Activated CD4-positive, alpha-beta T cell treated with anti-CD3 and anti-CD28 coated beads, Interleukin-2, amount 10 ng/mL, durations not matched to agents 24 days and 14 days (primary cell): ENCODE measurements at places on chromosomes 7 and 10. TPM values are rescaled to one million over a fixed set of nuclear protein-coding genes. Genes with fewer than 3 reads are reported as not detected.
A peak's percentile ranks its signal among the peaks of the same experiment; 100 is the strongest.

DNA sequence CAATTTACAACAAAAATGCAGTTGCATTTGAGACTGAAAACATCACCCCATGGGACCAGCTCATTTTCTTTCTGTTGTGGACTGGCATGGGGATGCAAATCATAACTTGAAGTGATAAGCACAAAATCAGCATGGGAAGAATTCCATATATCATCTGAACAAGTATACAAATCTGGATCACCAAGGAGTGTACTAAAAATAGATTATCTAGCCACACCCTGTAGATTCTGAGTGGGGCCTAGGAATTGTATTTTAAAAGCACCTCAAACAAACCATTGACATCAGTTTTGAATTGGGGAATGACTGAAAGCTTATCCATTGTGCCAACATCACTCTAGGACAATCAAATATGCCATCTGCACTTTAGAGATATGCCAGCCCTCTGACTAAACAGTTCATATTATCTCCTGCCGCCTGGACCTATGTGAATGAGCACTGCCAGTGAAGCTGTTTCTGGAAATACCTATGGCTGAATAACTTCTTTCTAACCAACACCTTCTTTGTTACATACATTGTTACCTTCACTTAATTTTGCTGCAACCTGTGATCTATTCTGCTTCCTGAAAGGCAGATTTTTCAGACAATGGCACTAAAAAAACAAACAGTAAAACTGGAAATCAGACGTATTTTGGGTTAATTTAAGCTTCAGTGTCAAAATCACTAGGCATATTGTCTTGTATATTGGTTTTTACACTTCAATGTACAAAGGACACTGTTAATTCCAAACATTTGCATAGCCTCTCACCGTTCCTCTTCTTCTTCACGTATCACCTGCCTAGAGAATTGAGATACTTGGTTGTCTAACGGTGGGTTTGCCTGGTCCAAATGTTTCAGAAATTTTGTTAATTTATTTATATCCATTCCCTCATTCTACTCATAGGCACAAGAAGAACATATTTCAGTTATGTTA, 42.4 kb upstream of the HGF start:
- DNase-seq, result no peak

DNA sequence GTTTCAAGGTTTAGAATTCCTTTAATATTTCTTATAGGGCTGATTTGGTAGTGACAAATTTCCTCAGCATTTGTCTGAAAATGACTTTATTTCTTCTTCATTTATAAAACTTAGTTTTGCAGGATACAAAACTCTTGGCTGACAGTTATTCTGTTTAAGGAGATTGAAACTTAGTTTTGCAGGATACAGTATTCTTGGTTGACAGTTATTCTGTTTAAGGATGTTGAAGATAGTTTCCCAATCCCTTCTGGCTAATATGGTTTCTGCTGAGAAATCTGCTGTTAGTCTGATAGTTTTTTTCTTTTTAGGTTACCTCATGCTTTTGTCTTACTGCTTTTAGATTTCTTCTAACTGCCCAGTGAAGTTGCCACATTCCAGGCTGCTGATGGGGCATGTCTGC, 186.8 kb downstream of the ITGB1 start:
- DNase-seq, result no peak

DNA sequence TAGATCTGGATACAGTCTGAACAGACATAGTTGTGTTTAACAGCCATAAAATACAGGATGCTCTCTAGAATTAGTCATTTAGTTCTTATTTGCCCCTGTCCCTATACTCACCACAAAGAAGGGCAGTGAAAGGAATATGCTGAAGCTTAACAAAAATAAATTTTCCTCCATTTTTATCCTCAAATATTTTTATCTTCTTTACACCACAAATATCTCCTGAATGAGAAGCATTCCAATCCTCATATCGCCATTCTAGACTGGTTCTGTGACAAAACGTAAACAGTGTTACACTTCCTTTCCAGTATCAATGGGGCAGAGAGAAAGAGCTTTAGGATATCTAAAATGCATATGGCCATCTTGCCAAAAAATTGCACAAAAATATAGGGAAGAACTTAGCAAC, 1.6 kb downstream of the OR9A2 start:
- no peak for DNase-seq

GRCh38 chr7:36045830-36046341, 107.2 kb upstream of the EEPD1 start:
- DNase-seq, result no peak

GRCh38 chr7:30285536-30286284, 1.3 kb downstream of the ZNRF2 start:
- peak; percentile 91 for DNase-seq

- DNase-seq, result no peak
Observed at GRCh38 chr10:78002541-78003288, 26.6 kb downstream of the POLR3A start.

DNA sequence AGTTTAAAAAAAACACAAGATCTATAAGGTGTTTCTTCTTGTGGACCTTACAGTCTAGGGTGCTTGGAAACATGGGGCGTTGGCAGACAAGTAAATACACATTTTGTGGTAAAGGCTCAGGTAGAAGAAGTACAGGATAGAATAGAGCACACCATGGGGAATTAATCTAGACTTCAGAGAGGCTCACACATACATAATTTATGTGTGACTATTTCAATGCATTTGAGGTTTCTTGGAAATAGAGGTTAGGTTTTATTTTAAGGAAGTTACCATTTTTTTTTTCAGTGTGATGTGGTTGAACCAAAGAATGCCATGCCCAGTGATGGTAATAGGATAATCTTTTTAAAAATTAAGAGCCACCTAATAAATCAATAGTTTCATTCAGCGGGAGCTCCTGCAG, 12.8 kb downstream of the CFTR start:
- DNase-seq, result no peak

Gene OR6B1
- not detected in 2 replicates for total RNA-seq

GRCh38 chr10:51806079-51806835, 106.9 kb upstream of the CSTF2T start:
- no peak for DNase-seq

DNA sequence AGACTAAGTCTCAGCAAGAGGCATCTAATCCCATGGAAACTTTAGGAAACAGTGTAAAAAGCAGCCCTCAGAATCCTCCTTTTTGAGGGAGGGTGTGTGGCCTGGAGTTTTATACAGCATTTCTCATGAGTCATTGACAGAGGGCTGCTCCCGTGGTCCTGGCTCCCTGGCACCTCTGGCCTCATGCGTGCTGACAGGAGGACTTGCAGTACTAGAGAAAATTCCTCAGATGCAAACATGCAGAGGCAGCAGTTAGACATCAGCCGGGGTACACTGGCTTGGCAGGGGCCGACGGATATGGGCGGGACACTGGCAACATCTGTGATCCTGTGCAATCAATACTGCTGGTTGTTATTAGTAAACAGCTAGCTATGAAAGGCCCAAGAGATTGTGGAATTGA, 925.1 kb upstream of the CELF2 start:
- DNase-seq, result no peak

DNA sequence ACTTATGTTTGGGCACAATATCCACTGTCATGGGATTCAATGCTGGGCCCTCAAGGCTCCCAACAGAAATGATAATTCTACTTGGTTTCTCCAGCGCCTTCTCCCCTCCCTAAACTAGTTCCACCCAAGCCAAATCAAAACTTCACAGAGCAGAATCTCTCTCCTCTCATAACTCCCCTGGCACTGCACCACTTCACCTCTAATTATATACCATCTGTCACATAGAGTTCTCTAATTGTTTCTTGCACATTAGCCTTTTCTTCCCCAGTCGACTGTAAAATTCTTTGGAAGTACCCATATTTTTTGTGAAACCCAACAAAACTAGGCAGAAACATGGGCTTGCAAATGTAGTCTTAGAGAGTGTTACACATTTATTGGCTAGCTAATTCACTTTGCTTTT, 8.1 kb downstream of the SGMS1 start:
- DNase-seq, result no peak

DNA sequence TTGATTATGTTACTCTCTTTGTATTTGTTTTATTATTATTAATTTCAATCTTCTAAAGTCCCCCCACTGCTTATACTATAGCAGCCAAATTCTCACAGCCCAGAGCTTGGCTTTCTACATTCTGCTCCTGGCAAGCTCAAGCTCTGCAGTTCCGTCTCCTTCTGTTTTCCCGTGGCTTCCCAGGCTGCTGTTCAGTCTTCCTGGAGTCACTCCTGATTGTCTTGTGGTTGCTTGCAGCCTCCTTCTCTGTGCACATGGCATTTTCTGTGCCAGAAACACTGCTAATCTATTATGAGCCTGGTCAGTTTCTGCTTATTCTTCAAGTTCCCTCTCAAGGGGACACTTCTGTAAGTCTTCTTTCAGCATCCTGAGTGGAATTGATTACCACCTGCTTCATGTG, 533.7 kb upstream of the IGFBP3 start:
- peak; percentile 16 for DNase-seq

DNA sequence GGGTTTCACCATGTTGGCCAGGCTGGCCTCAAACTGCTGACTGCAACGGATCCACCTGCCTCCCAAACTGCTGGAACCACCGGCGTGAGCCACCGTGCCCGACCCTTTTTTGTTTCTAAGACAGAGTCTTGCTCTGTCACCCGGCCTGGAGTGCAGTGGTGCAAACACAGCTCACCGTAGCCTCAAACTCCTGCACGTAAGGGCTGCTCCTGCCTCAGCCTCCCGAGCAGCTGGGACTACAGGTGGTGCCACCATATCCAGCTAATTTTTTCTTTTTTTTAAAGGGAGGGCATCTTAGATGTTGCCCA, 36.4 kb downstream of the ADAP1 start:
- no peak for DNase-seq

DNA sequence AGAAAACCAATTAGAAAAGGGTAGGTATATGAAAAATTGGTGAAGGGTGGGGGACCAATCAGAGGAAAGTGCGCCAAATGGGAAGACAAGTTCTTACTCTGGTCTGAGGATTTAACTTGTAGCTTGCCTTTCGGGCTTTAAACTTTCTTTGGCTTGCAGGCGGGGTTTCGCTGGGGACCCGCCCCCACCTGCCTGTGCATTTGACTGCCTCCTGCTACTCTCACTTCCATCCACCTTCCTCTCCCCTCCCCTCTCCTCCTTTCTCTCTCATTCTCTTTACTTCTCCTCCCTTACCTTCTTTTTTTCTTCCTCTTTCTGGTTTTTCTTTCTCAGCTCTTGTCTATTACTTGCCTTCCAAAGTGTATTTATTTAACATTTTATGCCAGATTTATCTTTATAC, 278.8 kb downstream of the DNAJB9 start:
- DNase-seq, result no peak

DNA sequence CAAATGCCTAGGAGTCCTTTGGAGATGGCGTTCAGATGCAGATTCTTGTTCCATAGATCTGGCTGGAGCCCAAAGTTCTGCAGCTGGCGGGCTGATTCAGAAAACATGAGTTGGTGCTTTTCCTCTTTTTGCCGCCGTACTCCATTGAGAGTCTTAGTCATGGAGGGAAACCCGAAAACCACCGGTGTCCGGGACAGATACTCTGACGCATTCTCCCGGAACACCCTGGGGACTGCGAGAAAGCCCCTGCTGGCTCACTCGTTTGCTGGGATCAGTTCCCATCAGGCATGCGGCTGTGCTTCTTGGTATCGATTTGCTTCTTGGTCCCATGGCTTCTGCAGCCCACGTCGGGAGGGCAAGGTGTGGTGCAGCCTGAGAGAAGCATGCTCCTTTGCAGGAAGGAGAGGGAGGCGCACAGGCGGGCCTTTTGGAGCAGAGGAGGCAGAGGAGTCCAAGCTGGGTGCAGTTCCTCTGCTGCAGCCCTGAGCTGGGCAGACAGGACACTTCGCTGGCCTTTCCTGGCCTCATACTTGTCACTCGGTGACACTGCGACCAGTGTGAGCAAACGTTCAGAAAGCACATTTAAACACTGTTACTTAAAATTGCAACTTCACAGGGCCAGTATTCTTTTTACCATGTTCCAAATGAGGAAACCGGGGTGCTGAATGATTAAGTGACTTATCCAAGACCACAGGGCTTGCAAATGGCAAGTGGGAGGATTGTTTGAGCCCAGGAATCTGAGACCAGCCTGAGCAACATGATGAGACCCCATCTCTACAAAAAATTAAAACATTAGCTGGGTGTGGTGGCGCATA, 30.6 kb upstream of the PFKFB3 start:
- peak; percentile 77 for DNase-seq

Gene ASB10
- not detected in 2 replicates for total RNA-seq

DNA sequence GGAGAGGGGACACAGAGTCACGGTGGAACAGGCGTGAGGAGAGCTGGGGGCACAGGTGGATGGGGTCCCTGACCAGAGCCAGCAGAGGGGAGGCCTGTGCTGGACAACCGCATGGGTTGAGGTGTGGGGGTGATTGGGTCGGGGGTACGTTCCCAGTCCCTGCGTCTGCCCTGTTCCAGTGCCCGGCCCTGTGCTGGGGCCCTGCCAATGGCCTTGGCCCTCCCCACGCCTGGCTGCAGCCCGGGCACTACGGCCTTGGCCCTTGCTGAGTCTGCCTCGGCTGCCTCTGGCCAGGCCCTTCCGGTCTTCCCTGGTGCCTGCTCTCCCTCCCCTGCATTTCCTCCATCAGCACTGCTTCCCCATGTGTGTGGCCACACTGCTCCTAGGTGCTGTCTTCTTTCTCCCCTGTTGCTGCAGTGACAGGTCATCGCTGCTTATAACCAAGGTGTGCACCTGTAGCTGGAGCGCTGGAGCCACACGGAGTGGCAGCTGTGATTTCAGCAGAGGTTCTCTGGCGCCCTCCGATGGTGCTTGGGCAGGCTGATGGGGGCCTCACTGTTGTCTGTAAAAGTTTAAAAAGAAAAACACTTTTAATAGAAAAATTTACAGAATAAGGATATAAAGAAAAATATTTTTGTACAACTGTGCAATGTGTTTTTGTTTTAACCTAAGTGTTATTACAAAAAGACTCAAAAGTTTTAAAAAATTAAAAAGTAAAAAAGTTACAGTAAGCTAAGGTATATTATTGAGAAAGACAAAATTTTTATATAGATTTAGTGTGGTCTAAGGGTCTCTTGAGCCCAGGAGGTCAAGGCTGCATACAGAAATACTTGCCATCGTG, 45.2 kb upstream of the BHLHA15 start:
- peak; percentile 85 for DNase-seq

- no peak for DNase-seq
Observed at GRCh38 chr7:24701261-24702235, 55.7 kb downstream of the GSDME start.

- DNase-seq, result no peak
Observed at GRCh38 chr7:46201961-46202360, 280.9 kb upstream of the IGFBP3 start.

DNA sequence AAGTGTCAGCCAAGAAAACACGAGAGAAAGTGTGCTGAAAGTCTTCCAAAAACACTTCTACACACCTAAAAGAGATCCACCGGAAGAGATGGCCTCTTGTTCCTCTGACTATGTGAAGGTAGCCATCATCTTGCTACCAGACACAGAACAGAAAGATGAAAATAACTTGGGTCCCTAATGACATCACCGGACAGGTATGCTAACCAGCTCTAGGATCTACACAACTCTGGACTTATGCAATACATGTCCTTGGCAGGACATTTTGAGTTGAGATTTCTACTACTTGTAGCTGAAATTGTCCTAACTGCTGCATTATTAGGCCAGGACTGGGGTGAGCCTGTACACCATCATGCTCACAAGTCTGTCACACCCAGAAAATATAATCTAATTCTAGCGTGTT, 358.7 kb downstream of the ELMO1 start:
- no peak for DNase-seq

Gene POM121
- 69.7 and 70.2 TPM in 2 replicates for total RNA-seq

Gene GIMAP8
- 7.9 and 8.5 TPM in 2 replicates for total RNA-seq

Gene MRC1
- total RNA-seq, result not detected in 2 replicates
